ENCODE measurements at places on chromosomes 4 and X.

DNA sequence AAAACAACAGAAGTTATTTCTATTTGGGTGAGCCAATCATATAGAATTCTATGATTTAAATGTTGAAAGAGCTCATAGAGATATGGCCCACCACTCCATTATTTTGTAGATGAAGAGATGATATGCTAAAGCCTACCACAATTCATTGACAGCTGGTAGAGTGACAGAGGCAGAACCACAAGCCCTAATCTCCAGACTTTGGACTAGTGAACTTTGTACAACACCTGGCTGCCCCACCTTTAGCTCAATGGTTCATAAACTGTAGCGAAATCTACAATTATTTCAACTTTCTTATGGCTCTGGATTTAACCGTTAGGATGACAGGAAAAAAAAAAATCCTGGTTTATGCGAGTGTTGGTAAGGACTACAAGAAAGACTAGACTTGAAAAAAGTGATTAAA, 50.9 kb downstream of the PRKG2 start:
- no peak for DNase-seq

GRCh38 chr4:21514022-21514694, 434.4 kb downstream of the KCNIP4 start:
- DNase-seq: no peak

DNA sequence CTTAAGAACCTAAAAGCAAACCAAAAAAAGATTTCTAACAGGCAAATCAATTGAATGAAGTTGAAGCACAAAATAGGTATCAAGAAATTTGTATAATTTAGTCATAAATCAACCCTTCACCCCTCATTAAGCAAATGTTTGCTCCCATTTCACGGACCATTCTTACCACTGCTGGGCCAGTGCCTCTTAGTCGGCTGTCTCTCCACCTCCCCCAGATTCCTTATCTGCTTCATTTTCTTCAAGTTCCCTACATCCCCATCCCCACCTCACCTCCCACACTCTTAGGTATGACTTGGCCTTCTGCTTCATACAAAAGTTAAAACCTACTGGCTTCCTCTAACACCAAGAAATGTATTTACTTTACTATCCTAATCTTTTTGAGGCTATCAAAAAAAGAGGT, 11.8 kb downstream of the AASDH start:
- DNase-seq: no peak

GRCh38 chrX:112056886-112057285, 25.7 kb downstream of the TRPC5 start:
- no peak for DNase-seq

- DNase-seq: no peak
Measured at GRCh38 chr4:137015426-137016409, 516.6 kb downstream of the PCDH18 start.

- DNase-seq: no peak
Measured at GRCh38 chr4:110793890-110794554, 171.1 kb upstream of the PITX2 start.

DNA sequence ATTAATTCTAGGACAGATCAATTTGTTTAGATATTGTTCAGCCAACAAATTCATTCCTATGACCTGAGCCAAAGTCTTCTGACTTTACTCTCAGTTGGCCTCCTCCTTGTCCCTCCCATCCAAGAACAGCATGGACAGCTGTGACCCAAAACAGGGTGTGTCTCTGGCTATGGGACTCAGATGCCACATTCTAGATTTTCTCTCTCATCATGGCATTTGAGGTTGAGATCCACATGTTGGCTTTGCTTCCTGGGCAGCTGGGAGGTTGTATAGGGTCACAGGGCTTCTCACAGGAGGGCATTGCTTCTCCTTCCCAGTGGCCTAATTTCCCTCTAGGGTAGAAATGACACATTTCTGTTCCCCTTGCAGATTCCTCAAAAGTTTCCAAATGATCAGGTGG, 22.6 kb upstream of the EGF start:
- DNase-seq: no peak

DNA sequence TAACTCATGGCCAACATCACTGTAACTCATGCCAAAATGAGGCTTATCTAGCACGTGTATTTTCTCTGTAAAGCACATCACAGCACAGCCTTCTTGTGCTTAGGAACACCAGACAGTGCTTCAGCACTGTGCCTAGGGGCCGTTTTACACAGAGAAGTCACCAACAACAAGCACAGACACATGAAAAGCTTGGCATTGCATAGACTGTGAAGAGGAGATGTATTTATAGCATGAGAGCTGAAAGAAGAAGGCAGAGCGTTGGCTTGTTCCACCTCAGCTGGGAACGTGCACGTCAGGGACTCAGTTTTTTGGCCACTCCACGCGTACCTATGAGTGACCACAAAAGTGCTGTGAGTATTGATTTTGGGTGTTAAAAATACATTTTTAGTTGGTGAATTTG, 116.3 kb upstream of the SFRP2 start:
- DNase-seq: no peak

DNA sequence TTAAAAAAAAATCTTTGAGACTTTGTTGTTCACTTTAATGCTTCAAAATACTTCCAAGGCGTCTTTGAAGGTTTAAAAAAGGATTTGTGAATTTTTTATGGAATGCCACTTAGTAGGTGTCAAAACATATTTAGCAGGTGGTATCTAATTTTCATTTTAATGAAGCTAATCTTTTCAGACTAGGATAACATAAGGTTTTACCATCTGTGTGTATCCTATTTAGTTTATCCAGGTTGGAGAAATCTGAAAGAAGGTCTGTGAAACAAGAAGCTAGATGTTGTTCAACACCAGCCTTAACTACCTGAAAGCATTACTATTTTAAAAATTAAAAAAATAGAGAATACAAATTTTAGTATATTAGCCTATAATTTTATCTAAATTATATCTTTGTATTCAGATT, 193.4 kb downstream of the GRID2 start:
- no peak for DNase-seq

All from activated T-helper 1 cell treated with anti-CD3 and anti-CD28 coated beads, Interleukin-2, amount 50 U/mL, for 16 hours (primary cell).